ENCODE measurements at places on chromosomes 1 and 21.

GRCh38 chr1:119737040-119737682, 25.4 kb downstream of the PHGDH start:
- DNase-seq, result no peak

GRCh38 chr1:47856996-47857395, 140.2 kb downstream of the TRABD2B start:
- DNase-seq, result no peak

DNA sequence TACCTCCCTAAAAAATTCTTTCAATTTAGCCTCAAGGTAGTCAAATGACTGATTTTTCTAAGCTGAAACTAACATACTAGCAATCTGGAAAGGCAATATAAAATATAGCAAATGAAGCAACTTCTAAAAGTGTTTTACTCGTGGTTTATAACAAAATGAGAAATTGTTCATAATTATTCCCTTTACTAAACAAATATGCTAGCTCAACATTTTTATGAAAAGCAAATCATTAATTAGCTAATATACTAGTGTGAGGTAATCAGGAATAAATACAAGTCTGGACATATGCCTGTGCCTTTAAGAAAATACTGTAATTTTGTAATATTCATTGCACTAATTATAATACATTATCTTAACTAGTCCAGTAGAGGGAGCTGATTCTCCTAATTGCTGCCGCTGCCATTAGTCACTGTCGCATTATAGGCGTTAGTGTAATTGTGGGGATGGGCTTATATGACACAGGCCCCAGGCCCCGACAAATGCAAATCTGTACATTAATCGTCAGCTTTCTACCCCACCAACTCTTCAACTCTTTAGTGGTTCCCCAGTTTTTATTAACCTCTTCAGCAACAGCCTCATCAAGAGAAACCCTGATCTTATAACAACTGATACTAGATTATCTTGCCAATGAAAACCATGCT, 160.9 kb downstream of the GABPA start:
- no peak for DNase-seq

DNA sequence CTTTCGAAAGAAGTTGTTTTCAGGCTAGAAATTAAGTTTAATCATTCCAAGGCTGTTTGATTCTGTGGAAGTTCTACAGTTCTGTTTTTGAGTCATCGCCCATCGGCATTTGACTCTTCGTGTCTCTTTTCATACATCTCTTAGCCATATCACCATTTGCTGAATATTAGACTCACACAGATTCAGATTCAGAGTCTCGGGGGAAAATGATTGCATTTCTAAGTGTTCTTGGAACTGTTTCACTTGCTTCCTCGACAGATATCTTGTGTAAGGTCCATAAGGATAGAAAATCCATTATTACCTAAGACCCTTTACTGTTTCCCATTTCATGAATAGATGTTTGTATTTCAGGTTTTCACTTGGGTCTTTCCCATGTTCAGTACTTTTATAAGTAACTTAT, 237.0 kb upstream of the SGIP1 start:
- no peak for DNase-seq

- DNase-seq, result no peak
Measured at GRCh38 chr1:94522304-94522703, 19.3 kb downstream of the F3 start.

- DNase-seq, result no peak
Measured at GRCh38 chr1:154481053-154481452, 21.0 kb upstream of the TDRD10 start.

- DNase-seq, result no peak
Measured at GRCh38 chr1:109208836-109209463, 4.8 kb upstream of the SARS1 start.

DNA sequence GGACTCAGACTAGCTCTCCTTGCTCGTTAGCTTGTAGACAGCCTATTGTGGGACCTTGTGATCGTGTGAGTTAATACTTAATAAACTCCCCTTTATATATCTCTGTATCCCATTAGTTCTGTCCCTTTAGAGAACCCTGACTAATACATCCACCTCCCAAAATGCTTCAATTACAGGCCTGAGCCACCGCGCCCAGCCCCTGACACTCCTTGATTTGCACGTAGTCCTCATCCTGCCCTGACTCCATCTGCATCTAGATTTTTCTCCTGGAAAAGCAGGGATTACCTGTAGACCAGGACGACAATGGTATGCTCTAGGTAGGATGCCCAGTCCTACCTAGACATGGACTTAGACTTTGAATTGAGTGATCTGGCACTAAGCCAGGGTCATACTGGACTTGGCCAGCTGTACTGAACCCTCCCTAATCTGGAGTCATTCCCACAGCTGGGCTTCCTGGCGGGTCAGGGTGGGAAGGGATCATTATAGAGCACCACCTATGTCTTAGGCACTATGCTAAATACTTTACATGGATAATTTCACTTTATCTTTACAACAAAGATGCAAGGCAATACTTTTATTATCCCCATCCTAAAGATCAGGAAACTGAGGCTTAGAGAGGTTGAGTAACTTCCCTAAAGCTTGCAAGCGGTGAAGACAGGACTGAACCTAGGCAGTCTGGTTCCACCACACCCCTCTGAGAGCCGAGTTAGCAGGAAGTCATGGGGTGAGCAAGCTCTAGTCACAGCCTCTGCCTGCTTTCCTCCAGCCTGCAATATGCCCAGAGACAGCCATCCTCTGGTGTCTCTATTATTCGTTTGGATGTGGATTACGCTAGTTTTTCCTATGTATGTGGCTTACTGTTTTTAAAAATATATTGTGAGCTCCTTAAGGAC, 89.4 kb downstream of the DTL start:
- DNase-seq, result no peak

DNA sequence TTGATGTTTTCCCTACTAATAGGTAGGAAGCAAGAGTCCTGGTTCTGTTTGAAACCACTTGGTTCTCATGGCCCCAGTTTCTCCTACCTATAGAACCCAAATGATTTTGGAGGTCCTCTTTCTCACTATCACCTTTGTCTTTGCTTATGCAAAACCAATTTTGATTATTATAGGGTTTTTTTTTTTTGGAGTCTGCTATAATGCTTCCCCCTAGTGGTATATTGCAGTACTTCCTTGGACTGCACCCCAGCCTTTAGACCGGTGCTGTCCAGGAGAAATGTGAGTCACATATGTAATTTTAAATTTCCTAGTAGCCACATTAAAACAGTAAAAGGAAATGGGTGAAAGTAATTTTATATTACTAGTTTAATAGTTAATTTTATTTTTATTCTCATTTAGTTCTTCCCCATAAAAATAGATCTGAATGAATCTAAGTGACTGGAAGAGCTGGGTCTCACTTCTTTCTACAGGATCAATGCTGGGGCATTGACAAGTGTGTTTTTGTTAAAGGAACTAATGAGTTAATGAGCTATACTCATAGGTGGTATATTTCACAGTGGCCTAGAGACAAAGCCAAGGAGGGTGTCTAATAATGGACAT, 10.6 kb downstream of the FCMR start:
- no peak for DNase-seq

DNA sequence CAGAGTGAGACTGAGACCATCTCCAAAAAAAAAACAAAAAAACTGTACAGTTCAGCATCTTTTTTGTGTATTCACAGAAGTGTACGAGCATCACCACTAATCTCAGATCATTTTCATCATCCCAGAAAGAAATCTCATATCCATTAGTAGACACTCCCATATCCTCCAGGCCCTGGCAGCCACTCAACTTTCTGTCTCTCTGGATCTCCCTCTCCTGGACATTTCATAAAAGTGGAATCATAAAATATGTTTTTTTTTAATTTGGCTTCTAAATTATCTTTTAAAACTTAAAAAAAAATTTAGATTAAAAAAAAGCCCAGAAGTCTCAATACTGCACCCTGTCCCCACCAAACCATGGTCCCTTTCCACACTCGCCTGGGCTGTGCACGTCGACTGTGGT, 22.1 kb downstream of the RIPPLY3 start:
- DNase-seq, result no peak

DNA sequence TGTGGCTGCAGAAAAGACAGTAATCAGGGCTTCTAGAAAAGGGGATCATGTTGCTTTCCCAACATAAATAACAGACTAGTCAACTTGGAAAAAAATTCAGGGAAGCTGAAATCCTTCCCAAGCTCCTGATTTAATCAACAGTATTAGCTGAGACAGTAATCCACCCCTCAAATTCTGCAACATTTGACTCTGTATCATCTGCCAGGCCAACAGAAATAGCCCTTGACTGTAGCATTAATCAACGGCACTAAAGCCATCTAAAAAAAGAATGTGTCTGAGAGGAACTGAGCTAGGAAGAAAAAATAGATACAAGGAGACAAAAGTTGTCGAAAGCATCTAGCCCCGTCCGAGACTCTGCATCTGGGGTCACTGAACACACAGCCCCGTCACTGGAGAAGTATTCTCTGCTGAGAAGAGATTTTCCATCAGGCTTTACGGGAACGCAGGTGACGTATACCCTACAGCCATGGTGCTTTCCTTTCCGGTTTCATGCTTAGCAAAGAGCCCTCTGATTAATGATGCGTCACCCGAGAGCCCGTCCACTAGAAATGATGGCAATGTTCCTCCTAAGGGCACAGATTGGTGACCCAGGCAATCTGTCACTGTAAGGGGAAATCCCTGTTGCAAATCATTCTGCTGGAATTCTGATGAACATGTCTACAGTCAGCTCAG, 42.1 kb upstream of the TP53BP2 start:
- no peak for DNase-seq

- no peak for DNase-seq
Measured at GRCh38 chr1:222346955-222347354, 200.9 kb downstream of the HHIPL2 start.

DNA sequence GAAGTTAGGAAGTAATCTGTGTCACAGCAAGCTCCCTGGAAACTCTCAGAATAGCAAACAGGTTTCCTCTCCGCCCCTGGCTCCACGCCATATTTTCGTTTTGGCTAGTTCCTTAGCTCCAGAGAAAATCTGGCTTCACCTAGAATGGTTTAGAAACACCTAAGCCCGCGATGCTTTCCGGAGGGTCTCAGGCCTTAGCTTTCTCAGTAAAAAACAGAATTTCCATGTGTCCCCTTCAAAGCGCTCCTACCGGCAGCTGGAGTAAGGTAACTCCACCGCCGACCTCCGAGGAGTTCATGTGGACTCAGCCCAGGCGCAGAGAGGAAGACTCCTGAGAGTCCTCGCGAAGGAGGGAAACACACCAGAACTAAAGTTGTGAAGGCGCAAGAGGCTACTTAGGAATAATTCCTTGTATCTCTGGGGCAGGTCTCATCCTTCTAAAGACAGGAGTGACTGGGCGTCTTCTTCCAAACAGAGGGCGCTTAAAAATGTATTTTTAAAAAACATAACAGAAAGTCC, 406 bp downstream of the KIAA0040 start:
- DNase-seq, result no peak

DNA sequence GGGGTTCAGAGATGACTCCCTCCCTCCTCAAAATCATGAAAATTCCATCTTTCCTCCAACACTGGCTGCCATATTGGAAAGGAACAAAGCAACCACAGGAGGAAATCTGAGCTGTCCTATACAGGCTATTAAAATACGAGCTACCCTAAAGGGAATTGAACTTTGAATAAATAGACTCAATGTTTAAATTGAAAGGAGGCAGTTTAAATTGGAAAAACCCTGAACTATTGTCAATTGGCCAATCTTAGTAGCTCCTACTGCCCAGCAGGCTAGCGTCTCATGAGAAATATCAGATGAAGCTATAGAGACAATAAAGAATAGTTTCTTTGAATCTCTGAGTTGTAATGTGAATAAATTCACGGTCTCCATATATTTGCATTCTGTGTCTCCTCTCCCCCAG, 85.4 kb upstream of the KCNE2 start:
- no peak for DNase-seq

- DNase-seq, result no peak
Measured at GRCh38 chr1:22362626-22363402, 88.8 kb upstream of the ZBTB40 start.

- no peak for DNase-seq
Measured at GRCh38 chr1:8378178-8378577, 60.3 kb downstream of the SLC45A1 start.

GRCh38 chr21:34790341-34790740, 121.5 kb downstream of the CLIC6 start:
- no peak for DNase-seq

DNA sequence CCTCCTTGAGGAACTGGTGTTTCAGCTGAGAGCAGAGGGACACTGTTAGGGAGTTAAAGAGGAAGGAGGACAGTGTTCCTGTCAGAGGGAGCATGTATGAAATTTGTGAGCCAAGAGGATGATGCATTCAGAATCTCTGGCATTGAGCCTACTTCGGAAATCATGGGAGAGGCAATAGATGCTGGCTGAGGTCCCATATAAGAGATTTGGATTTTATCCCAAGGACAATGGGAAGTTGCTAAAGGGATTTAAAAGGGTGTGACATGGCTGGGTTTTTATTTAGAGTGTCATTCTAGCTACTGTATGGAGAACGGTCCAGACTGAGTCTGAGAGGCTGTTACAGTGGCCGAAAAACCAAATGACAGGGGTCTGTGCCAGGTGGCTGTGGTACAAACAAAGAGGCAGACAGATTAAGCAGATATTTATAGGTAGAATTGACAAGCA, 403.2 kb upstream of the B3GALT2 start:
- no peak for DNase-seq

DNA sequence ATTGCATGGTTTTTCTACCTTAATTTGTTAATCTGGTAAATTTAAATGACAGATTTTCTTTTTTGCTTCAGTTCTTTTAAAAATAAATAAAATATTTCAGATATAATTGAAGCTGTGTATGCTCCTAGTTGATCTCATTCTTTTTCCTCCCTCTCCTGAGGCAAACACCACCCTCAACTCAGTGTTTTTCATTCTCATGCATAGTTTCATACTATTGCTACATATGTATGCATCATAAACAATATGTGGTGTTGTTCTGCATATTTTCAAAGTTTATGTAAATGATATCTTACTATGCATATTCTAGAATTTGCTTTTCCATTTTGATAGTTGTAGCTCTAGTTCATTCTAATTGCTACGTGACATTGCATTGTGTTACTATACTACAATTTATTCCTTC, 257.2 kb upstream of the POU3F1 start:
- DNase-seq, result no peak

DNA sequence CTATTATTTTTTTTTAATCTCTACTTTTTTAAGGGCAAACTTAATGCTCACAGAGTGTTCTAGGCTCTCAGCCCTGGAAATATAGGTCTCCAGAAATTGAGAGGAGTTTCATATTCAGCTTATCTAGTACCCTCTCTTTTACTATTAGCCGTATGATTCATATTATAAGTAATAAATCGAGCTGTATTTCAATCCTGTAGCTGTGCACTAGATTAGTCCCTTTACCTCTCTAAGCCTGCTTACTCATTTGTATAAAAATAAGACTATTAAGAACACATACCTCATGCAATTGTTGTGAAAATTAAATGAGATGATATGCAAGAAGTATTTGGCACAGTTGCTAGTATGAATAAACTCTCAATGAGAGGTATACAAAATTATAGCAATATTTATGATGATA, 128.2 kb upstream of the HOOK1 start:
- DNase-seq, result no peak

DNA sequence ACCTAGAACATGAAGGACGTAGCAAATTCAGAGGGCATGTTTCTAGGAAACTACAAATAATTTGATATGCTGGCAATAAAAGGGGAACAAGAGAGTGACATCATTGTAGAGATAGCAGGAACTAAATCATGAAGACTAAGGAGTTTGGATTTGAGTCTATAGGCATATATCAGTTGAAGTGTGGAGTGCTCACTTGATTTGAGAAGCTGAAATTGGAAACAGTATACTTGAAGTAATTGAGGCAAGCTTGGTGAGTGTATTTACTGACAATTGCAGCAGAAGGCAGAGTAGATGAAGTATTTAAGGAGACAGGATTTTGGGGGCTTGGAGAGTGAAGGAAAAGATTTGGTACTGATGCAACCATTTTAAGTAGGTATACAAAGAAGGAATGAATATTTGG, 6.4 kb upstream of the TMCO2 start:
- no peak for DNase-seq

All from stimulated activated CD8-positive, alpha-beta memory T cell treated with anti-CD3 and anti-CD28 coated beads, Interleukin-7, amount 100 ng/mL, for 4 hours (primary cell).